Activated CD4-positive, alpha-beta T cell treated with anti-CD3 and anti-CD28 coated beads for 4 hours (primary cell): ENCODE measurements at places on chromosomes 12 and 14.

GRCh38 chr12:128657378-128657777 is 166.4 kb downstream of the SLC15A4 start:
- DNase-seq = no peak

GRCh38 chr12:130179621-130180020 is 17.4 kb downstream of the FZD10 start:
- no peak for DNase-seq

DNA sequence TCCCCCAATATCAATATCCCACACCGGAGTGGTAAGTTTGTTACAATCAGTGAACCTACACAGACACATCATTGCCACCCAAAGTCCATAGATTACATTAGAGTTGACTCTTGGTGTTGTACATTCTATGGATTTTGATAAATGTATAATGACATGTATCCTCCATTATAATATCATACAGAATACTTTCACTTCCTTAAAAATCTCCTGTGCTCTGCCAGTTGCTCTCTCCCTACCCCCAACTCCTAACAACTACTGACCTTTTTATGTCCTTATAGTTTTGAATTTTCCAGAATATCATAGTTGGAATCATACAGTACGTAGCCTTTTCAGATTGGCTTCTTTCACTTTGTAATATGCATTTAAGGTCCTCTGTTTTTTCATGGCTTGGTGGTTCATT is 48.4 kb downstream of the SLC4A8 start:
- no peak for DNase-seq

DNA sequence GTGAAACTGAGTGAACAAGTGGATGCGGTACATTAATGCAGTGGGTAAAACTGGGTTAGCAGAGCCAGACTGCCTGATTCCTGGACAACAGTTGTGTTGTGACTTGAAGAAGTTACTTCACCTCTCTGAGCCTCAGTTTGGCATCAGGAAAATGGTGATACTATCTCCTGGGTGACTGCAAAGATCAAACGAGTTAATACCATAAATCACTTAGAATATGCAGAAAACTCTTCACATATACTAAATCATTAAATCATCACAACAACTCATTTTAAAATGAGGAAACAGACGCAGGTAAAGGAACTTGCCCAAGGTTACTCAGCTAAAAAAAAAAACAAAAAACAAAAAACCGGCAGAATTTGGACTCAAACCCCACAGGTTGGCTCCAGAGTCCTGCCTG is 811 bp downstream of the MTERF2 start:
- DNase-seq = no peak

- DNase-seq = no peak
These were observed 649.2 kb upstream of the MIS18BP1 start for GRCh38 chr14:45902241-45902640.

- DNase-seq = no peak
These were observed 187.3 kb downstream of the CHST11 start for GRCh38 chr12:104643819-104644669.

DNA sequence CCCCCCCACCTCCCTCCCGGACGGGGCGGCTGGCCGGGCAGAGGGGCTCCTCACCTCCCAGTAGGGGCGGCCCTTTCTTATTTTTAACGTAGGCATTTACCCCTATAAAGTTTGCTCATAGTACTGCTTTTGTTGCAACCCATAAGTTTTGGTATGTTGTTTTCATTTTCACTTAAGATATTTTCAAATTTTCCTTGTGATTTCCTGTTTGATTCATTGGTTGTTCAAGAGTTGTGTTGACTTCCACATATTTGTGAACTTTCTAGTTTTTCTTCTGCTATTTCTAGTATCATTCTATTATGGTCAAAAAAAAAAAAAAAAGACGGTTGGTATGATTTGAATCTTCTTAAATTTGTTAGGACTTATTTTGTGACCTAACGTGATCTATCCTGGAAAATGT is 6.5 kb downstream of the NOXRED1 start:
- DNase-seq = no peak

DNA sequence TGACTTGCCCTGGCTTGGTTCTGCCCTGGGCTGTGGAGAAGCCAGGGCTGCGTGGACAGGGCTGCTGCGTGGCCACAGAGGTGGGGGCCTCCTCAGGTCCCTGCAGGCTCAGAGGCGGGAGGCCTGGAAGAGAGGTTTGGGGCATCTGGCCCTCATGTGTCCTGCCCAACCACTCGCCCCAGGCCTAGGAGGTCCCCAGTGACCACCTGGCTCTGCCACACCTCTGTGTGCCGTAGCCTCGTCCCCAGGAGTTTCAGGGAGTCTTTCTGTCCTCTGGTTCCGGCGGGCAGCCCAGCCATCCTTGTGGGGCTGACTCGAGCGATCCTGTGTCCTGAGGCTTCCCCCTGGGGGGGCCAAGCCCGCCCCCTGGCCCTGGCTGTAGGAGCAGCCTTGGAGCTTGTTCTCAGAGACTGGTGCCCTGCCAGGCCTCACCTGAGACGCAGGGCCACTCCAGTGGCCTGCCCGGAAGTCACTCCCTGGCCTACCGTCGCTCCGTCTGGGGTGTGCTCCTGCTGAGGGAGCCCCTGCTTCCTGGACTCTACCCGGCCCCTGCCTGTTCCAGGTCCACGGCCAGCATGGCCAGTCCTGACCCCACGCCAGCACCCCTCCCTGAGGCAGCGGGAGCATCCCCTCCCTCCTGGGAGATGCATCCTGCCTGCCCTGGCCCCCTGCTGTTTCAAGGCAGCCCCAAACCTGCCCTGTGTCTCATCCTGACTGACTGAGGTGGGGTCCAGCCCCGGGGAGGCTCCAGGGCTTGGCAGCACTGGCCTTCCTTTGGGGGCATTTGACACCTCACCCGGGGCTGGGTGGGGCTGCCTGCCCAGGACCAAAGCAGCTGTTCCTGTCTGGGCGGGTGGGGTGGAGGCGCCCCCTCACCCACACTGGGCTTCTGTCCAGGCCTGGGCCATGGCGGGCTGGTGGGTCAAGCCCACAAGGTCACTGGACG is 13.9 kb downstream of the ASPG start:
- DNase-seq = no peak

- DNase-seq = no peak
These were observed 49.5 kb downstream of the ATP2A2 start for GRCh38 chr12:110330544-110330943.

DNA sequence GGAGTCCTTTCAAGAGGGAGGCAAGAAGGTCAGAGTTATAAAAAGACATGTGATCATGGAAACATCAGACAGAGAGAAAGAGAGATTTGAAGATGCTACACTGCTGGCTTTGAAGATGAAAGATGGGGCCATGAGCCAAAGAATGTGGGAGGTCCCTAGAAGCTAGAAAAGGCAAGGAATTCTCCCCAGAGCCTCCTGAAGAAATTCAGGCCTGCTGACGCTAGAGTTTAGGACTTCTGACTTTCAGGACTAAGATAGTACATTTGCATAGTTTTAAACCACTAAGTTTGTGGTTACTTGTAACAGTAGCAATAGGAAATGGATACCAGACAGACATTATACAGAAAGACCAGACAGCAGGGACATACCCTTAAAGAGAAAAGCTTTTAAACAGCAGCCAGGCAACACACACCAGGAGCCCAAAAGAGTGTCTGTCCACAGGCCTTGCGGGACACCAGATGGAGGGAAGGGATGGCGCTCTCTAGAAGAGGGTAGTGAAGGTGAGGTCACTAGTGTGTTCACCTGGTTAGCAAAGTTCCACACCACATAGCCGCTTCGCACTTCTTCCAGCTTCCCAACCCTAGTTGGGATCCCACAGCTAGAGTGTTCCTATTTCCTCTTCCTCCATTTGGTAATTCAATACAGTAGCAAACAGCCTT is 29.7 kb upstream of the CEBPE start:
- DNase-seq = no peak

GRCh38 chr12:121784460-121784859 is 9.0 kb downstream of the RHOF start:
- DNase-seq = no peak

DNA sequence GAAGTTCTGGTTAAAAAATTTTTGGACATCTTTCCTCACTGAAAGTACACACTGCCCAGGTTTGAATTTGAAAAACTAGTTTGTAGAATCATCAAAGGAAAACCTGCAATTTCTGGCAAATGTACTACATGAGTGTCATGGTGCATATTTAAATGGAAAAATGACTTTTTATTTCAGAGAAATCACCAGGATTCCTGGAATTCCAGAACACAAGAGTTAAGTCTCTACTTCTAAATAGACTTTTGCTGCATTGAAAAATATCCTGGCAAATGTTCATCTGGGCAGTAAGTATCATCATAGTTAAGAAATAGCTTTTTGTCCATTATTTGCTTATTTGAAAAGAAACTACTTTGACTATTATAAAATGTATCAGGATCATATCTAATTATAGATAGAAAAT is 275.1 kb downstream of the PRKD1 start:
- DNase-seq = no peak

GRCh38 chr12:46785382-46785781 is 40.4 kb downstream of the SLC38A4 start:
- DNase-seq = no peak

- DNase-seq = no peak
These were observed 232.1 kb upstream of the TBX3 start for GRCh38 chr12:114916124-114916523.

DNA sequence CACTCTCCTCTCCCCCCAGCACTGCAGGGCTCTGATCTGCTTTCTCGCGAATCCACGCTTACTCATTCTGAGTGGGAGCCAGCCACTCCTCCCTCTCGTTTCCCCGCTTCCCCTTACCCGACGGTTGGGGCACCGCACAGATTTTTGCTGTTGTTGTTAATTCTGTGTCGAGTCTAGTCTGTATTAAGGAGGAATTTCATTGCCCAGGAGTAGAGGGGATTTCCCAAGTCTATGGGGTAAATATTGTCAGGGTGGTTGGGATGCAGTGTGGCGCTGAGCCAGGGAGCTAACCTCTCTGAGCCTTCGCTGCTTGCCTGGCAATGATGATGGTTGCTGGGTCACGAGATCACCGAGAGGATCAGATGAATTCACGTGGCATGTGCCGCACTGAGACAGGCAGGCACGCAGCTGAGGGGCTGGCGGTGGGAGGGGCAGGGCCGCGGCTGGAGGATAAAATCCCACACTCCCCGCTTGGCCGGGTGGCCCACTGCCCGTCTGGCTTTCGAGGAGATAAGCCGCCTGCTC is 18.5 kb downstream of the NCOR2 start:
- peak; percentile 25 for DNase-seq

- DNase-seq = no peak
These were observed 85.5 kb downstream of the PRICKLE1 start for GRCh38 chr12:42504049-42504448.
